Caco-2 (cell line): ENCODE measurements at places on chromosomes 13 and 19.

- H3K27ac ChIP-seq: no peak overlapping the region
- H3K4me3 ChIP-seq: no peak overlapping the region
- no peaks in the 10 kb centered on the region for H3K36me3 ChIP-seq
- H3K4me1 ChIP-seq: no peaks in the 10 kb centered on the region
Observed at GRCh38 chr19:3409346-3410064, 43.1 kb downstream of the NFIC start.

DNA sequence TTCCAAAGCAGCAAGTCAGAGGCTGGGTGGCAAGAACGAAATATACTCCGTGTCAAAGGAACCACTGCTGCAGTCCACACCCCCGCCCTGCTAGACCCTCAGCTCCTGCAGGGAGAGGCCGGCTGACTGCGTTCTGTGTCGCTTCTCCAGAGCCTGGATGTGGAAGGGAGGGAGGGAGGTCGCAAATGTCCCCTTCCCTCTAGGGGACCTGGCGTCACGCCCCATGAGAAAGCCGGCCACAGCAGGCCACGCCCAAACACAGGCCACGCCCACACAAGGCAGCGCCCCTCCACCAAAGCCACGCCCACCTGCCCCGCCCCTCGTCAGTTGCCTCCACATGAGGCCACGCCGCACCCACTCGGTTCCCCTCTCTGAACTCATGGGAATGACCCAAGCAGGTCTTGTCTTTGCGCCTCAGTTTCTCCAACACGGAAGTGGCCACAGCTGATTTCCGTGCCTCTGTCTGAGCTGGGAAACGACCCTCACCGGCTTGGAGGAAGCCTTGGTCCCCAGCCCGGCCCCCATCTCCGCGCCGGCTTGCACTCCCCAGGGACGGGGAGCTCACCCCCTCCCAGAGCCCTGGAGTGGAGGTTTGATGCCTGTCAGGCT is 38.4 kb upstream of the TCF3 start:
- no peaks in the 10 kb centered on the region for H3K27me3 ChIP-seq
- H3K4me3 ChIP-seq: no peak overlapping the region
- H3K36me3 ChIP-seq: no peaks in the 10 kb centered on the region
- peak; percentile 68 for DNase-seq
- H3K27ac ChIP-seq: no peak overlapping the region

- no peaks in the 10 kb centered on the region for H3K4me1 ChIP-seq
- no peaks in the 10 kb centered on the region for H3K36me3 ChIP-seq
- no peak overlapping the region for H3K27ac ChIP-seq
- no peak overlapping the region for H3K4me3 ChIP-seq
- H3K27me3 ChIP-seq: no peaks in the 10 kb centered on the region
Observed at GRCh38 chr13:34933786-34934185, 8.3 kb upstream of the NBEA start.

DNA sequence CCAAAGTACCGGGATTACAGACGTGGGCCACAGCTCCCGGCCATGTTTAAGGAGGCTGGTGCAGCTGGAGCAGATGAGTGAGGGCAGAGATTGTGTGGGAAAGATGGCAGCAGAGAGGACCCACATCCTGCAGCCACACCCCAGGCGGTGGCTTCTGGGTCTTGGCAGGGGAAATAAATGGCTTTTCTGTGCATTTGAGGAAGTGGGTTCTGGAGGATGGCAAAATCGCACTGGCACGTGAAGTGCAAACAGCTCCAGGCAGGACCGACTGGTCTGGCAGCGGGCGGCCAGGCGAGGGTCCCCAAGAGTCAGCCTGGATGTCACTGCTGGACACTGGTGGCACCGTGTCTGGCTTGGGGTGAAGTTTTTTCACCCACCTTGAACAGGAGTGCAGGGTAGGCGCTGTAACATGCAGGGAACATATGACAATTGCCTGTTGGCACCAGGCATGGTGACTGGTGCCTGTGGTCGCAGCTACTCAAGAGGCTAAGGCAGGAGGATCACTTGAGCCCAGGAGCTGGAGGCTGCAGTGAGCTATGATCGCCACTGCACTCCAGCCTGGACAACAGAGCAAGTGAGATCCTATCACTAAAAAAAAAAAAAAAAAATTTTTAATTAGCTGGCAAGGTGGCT is 8.4 kb downstream of the B3GNT3 start:
- DNase-seq: no peak
- H3K27ac ChIP-seq: no peak overlapping the region
- no peaks in the 10 kb centered on the region; the same call in 1 of the 2 replicates for H3K4me1 ChIP-seq
- H3K4me3 ChIP-seq: no peak overlapping the region

- no peak overlapping the region for H3K27ac ChIP-seq
- no peaks in the 10 kb centered on the region for H3K27me3 ChIP-seq
- no peak for DNase-seq
- H3K4me3 ChIP-seq: no peak overlapping the region
- H3K4me1 ChIP-seq: no peaks in the 10 kb centered on the region
Observed at GRCh38 chr13:80116107-80116506, 224.8 kb downstream of the SPRY2 start.

DNA sequence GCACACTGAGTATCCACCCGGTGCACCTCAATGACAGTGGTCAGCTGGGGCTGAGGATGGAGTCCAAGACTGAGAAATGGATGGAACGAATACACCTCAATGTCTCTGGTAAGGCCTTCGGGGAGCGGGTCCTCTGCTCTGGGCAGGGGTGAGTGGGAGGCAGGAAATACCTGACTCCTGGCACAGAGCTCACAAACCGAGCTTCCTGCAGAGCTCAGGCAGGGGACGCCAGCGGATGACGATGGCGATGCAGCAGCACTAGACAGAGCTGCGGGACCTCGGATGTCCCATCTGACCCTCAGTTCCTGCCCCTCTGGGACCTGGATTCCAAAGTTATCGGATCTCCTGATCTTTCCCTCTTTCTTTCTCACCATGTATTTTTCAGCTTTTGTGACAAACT is 3.8 kb downstream of the CD22 start:
- H3K27ac ChIP-seq: no peak overlapping the region
- H3K36me3 ChIP-seq: no peaks in the 10 kb centered on the region
- DNase-seq: no peak
- no peak overlapping the region for H3K4me3 ChIP-seq
- no peaks in the 10 kb centered on the region for H3K27me3 ChIP-seq

DNA sequence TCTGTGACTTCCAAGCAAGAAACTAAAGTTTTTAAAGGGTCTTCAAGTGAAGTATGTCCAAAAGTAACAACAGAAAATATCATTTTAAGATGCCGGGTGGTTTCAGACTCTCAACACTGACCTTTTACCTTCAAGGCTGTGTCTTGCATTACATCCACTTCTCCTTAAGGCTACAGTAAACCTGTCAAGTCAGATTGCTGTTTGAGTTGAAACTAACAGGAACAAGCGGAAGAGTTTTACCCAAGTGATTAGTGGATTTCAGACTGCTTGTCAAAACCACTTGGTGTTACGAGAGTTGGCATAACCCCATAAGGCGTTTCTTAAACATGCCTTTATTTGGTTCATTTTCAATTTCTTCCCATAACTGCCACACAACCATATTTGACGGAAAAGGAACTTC is 283.1 kb downstream of the DCT start:
- no peak for DNase-seq
- H3K4me1 ChIP-seq: no peaks in the 10 kb centered on the region
- no peaks in the 10 kb centered on the region for H3K36me3 ChIP-seq
- no peak overlapping the region for H3K4me3 ChIP-seq
- H3K27ac ChIP-seq: no peak overlapping the region

GRCh38 chr19:43688059-43688701 is 18.2 kb upstream of the PLAUR start:
- H3K27me3 ChIP-seq: no peaks in the 10 kb centered on the region
- H3K36me3 ChIP-seq: no peaks in the 10 kb centered on the region
- DNase-seq: no peak
- no peak overlapping the region for H3K27ac ChIP-seq
- H3K4me1 ChIP-seq: no peaks in the 10 kb centered on the region

GRCh38 chr13:110028311-110028710 is 241.9 kb upstream of the IRS2 start:
- no peaks in the 10 kb centered on the region for H3K36me3 ChIP-seq
- H3K27me3 ChIP-seq: no peaks in the 10 kb centered on the region
- no peak for DNase-seq
- H3K4me3 ChIP-seq: no peak overlapping the region
- H3K27ac ChIP-seq: no peak overlapping the region

DNA sequence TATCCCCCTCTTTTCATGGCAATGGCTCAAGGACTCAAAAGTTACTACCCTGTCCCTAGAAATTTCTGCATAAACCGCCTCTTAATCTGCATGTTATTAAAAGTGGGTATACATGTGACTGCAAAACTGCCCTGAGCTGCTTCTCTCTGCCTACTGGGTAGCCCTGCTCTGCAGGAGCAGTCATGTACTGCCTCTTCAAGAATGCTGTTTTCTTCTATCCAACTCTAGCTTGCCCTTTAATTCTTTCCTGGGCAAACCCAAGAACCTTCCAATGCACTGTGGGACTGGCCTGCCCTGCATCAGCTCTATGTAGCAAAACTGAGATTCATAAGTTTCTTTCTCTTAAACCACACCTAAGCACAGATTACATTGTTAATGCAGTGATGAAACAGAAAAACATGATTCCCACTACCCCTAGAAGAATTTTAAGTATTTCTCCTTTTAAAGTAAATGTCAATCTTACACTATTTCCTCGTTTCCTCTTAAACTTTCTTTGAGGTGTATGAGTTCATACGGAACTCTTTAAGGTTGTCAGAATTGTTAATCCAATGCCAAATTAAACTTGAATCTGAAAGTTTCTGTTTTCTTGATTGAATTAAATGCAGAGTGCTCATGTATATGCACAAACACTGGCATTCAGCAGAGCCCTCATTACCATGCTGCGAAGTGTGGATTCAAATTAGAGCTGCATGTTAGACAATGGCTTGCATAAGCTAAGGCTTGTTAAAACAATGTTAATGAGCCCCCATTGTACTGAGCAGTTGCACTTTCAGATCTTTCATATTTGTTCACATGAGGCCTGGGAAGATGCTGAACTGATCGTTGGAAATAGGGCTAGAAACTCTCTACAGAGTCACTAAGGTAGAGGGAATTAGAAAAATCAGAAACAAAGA is 669.9 kb upstream of the PCDH20 start:
- no peaks in the 10 kb centered on the region for H3K36me3 ChIP-seq
- H3K27ac ChIP-seq: no peak overlapping the region
- H3K4me3 ChIP-seq: no peak overlapping the region
- H3K4me1 ChIP-seq: no peaks in the 10 kb centered on the region

- peaks cover 1% of the 10 kb centered on the region; the same call in 1 of the 2 replicates for H3K27me3 ChIP-seq
- no peaks in the 10 kb centered on the region for H3K4me1 ChIP-seq
- DNase-seq: no peak
- H3K4me3 ChIP-seq: no peak overlapping the region
- no peak overlapping the region for H3K27ac ChIP-seq
Observed at GRCh38 chr19:30253581-30253996, 118.6 kb upstream of the ZNF536 start.

DNA sequence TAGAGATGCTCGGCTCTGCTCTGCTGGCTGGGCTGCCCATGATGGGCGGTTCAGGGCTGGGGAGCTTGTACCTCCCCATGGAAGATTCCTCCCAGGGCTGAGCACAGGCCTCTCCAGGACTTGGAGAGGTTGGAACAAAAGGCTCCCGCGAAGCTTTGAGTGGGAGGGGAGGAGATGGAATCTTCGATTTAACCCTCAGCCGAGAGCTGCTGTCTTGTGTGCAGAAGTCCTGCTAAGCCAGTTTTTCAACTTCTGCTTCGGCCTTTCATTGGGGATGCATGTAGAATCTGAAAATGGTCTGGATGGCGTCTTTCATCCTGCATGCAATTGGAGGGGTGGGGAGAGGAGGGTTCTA is 163.3 kb downstream of the KDM4B start:
- peaks cover 11% of the 10 kb centered on the region for H3K4me1 ChIP-seq
- DNase-seq: peak; percentile 56
- no peak overlapping the region for H3K27ac ChIP-seq

GRCh38 chr19:50362656-50363424 is 2.6 kb downstream of the NAPSA start:
- DNase-seq: no peak
- 0 out of 2 replicates have a peak, but pooled peaks cover 1% of the 10 kb centered on the region for H3K36me3 ChIP-seq
- no peaks in the 10 kb centered on the region for H3K4me1 ChIP-seq
- H3K27ac ChIP-seq: no peak overlapping the region
- no peaks in the 10 kb centered on the region for H3K27me3 ChIP-seq

GRCh38 chr13:20482275-20482761 is 43.3 kb downstream of the CRYL1 start:
- H3K27me3 ChIP-seq: no peaks in the 10 kb centered on the region
- peaks cover 11% of the 10 kb centered on the region for H3K4me1 ChIP-seq
- no peak overlapping the region for H3K4me3 ChIP-seq

DNA sequence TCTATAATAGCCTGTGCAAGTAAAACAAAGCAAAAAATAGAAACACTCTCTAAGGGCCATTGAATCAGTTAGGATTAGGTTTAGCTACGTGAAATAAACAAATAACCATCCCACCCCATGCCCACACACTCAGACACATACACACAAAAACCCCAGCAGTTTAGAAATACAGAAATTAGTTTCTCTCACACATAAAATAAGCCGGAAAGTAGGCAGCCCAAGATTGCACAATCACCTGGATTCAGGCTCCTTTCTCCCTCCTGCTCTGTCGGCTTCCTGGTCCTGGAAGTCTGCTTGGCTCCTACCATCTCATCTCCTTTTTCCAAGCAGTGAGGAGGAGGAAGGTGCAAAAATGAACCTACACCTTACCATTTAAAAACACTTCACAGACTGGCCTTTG is 22.6 kb upstream of the USP12 start:
- no peaks in the 10 kb centered on the region for H3K27me3 ChIP-seq
- no peak overlapping the region for H3K27ac ChIP-seq
- H3K4me3 ChIP-seq: no peak overlapping the region
- no peaks in the 10 kb centered on the region for H3K36me3 ChIP-seq
- DNase-seq: no peak
